MCF 10A (cell line): ENCODE measurements at places on chromosomes 4 and X. TPM values are rescaled to one million over a fixed set of nuclear protein-coding genes. Genes with fewer than 3 reads are reported as not detected.

The VEGFD gene
- not detected in 2 replicates for total RNA-seq

- no peak for DNase-seq
- H3K27ac ChIP-seq = no peak overlapping the region
- H3K27me3 ChIP-seq = peaks cover 14% of the 10 kb centered on the region
- H3K36me3 ChIP-seq = no peaks in the 10 kb centered on the region
- H3K4me1 ChIP-seq = no peaks in the 10 kb centered on the region
Measured at GRCh38 chr4:5028480-5028879, 9.2 kb upstream of the CYTL1 start.

The IL13RA2 gene
- 0.23 and 0.54 TPM in 2 replicates for total RNA-seq

DNA sequence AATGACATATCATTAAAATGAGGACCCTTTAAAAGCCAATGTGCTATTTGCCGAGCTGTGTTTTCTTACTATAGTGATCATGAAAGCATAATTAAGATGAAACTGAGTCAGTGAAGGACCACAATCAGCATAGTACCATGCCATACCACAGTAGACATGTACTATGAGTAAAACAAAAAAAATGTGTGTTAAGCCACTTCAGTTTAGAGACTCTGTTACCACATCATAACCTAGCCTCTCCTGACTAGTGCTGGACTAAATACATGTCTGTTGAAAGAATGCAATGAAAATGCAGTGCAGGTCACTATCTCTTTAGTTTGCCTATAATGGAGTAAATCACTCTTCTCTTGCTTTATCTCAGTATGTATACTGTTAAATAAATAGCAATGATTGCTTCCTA lies 12.3 kb upstream of the DDX53 start:
- H3K27me3 ChIP-seq = peaks cover 66% of the 10 kb centered on the region
- H3K4me3 ChIP-seq = no peak overlapping the region
- H3K36me3 ChIP-seq = no peaks in the 10 kb centered on the region
- no peak for DNase-seq

The PPP4R3C gene
- total RNA-seq = not detected in 2 replicates

The GPM6B gene
- total RNA-seq = 6.9 and 16.3 TPM in 2 replicates
